Stimulated activated CD4-positive, alpha-beta T cell treated with anti-CD3 and anti-CD28 coated beads, TNF-alpha, amount 100 ng/mL, for 1 hour (primary cell): ENCODE measurements at places on chromosomes 13 and 19.
A peak's percentile ranks its signal among the peaks of the same experiment; 100 is the strongest.

GRCh38 chr13:35379663-35380062 lies 96.8 kb downstream of the MAB21L1 start:
- no peak for DNase-seq

DNA sequence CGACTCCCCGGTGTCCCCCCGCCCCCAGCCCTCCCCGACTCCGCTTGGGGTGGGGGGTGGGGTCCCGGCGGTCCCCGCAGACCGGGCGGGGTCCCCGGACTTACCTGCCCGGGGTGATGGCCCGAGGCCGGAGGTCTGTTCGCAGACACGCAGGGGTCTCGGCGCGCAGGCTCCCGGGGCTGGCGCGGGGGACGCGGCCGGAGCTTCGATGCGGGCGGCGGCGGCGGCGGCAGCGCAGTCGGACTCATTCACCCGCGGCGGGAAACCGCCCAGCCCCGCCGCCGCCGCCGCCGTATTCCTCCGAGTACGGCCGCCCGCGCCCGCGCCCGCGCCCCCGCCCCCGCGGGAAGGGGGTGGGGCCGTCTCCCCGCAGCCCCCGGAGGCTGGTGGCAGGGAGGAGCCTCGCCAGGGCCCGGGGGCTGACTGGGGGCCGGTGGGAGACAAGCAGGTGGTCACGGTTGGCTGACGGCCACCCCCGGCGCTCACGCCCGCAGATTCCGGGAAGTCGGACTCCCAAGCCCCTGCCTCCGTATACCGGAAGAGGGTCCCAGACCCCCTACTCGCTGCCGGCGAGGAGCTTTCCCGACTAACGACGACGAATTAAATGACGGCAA lies at the start of gene C2CD4C:
Gene C2CD4C (minus strand): TSS at position 246 of the 614 bp plus-strand sequence. CDS start 786 bp downstream, outside the sequence.
- no peak for DNase-seq

- DNase-seq: no peak
Measured at GRCh38 chr13:90171649-90172048, 1175.8 kb upstream of the MIR17HG start.

GRCh38 chr19:37905946-37906868 lies at the start of gene WDR87:
Gene WDR87 (minus strand): TSS chr19:37906594. CDS start chr19:37898239, 8,355 bp downstream.
- DNase-seq: peak; percentile 24

- DNase-seq: no peak
Measured at GRCh38 chr13:113939944-113940297, 34.0 kb downstream of the C13orf46 start.
